ENCODE measurements at places on chromosomes 3 and 15.
A peak's percentile ranks its signal among the peaks of the same experiment; 100 is the strongest.

DNA sequence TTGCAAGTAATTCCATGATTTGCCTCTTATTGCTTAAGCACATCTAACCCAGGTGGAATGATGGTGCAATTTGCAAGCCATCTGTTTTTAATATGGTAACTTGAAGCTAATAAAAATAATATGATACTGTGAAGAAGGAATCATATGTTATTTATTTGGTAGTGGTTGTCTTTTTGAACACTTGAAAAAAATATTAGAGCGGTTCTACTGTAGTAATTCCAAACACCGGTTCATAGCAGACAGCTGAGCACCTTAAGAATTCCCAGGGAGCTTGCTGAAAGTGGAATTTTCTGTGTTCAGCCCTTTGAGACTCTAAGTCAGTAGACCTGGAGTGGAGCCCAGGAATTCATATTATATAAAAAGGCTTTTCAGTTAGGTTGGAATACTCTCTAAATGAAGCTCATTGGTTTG, 687.4 kb downstream of the EDEM1 start:
- DNase-seq, result no peak

- peak; percentile 79 for DNase-seq
Measured at GRCh38 chr3:195859061-195859845, 47.5 kb upstream of the MUC4 start.

- DNase-seq, result no peak
Measured at GRCh38 chr3:170081079-170081741, 43.4 kb downstream of the GPR160 start.

DNA sequence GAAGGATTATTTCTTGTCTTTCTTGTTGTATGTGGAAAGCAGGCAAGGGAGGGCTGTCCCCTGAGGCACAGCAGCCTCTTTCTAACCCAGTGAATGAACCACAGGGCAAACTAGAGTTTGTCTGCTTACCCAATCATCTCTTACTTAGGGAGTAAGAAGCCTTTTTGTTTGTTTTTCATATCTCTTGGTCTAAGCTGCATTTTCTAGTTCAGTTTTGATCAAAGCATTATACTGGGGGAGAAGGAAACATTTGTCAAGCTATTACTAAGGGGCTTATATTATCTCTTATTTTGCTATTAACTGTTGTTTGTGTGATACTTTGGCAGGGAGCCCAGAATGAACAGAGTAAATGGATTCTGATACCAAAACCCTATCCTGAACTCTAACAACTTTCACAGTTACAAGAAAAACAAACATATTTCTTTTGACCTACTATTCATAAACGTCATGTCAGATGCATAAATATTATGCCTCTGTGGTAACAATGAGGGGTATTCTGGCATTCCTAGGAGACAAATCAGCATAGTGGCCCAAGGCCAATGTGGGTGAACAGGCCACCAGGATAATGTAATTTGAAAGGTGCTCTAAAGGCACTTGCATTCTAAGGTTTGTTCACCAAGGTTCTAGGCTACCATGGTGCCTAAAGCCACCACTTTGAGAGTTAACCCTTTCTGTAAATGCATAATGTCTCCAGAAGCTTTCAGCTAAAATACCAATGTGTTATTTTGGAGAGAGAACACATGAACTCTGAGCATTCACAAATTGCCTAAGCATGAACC, 271.6 kb upstream of the ZPLD1 start:
- no peak for DNase-seq

- DNase-seq, result no peak
Measured at GRCh38 chr3:10672422-10672821, 143.6 kb upstream of the SLC6A11 start.

DNA sequence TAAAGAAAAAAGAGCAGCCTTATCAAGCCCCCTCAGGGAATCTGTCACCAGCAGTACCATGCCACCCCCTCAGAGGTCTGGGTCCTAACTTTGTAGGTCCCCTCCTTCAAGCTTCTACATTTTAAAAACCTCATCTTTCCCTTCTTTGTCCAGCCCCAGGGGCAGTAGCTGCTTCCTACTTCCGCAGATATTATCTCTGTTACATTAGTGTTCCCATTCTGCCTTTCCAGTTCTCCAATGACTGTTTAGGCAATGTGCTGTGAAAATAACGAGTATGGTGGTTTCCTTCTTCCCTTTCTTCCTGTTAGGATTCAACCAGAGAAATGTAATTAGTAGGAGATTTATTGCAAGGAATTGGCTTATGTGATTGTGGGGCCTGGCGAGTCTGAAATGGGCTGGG, 126.1 kb upstream of the TNIK start:
- no peak for DNase-seq

DNA sequence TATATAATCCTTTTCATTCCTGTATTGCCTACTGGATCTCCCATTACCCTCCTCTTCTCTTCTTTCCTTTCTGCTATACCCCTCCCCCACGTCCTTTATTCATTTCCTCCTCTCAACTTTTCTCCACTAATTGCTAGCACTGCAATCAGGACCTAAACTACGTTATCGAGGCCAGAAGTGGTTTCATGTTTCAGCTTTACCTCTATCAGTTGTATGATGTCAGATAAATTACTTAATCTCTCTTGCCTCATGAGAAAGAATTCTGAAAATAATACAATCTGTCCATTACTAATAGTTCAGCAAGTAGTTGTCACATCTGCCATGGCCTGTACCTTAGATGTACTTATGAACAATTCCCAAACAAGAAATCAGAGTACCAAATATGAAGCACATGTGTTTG, 10.6 kb downstream of the POPDC2 start:
- DNase-seq, result no peak

DNA sequence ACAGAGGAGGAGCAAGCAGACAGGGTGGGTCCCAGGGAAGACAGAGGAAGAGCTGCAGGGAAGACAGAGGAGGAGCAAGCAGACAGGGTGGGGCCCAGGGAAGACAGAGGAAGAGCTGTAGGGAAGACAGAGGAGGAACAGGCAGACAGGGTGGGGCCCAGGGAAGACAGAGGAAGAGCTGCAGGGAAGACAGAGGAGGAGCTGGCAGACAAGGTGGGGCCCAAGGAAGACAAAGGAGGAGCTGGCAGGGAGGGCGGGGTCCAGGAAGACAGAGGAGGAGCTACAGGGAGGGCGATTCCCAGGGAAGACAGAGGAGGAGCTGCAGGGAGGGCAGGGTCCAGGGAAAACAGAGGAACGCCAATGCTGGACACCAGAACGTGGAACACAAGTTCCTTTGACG, 66.5 kb downstream of the PLXNA1 start:
- DNase-seq, result no peak

DNA sequence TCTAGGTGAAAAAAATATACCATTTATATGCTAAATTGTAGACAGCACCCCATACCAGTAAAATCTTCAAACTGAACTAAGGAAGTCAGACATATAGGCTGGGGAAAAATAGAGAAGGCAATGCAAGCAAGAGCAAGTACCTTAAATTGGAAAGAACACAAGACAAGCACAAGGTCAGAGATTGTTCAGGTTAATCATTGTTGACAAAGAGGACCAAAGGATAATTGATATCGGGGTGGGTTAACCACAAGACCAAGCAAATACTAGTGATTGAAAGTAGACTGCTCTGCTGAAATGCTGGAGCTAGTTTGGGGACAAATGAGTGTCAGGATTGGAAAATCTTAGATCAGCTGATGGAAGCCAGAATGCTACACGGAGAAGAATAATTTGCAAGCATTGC, 499.8 kb downstream of the ROBO2 start:
- DNase-seq, result no peak

GRCh38 chr15:49466119-49466518, 43.1 kb downstream of the FGF7 start:
- no peak for DNase-seq

- DNase-seq, result no peak
Measured at GRCh38 chr15:96273317-96274086, 57.0 kb upstream of the NR2F2 start.

DNA sequence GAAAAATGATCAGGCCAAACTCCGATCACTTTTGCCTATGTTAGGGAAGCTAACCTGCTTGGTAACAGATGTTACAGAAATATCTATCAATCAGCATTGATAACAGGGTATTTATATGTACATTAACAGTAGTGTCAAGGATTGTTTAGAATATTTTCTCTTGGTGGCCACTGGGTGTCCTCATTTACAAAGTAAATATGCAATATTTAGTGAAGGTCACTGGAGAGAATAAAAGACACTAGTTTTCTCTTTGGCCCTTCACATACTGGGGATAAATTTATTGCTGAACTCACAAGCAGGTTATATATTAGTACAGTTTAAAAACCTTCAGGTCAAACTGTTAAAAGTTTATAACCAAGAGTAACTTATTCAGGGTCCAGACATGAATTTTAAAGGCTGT, 69.0 kb downstream of the TIGIT start:
- no peak for DNase-seq

DNA sequence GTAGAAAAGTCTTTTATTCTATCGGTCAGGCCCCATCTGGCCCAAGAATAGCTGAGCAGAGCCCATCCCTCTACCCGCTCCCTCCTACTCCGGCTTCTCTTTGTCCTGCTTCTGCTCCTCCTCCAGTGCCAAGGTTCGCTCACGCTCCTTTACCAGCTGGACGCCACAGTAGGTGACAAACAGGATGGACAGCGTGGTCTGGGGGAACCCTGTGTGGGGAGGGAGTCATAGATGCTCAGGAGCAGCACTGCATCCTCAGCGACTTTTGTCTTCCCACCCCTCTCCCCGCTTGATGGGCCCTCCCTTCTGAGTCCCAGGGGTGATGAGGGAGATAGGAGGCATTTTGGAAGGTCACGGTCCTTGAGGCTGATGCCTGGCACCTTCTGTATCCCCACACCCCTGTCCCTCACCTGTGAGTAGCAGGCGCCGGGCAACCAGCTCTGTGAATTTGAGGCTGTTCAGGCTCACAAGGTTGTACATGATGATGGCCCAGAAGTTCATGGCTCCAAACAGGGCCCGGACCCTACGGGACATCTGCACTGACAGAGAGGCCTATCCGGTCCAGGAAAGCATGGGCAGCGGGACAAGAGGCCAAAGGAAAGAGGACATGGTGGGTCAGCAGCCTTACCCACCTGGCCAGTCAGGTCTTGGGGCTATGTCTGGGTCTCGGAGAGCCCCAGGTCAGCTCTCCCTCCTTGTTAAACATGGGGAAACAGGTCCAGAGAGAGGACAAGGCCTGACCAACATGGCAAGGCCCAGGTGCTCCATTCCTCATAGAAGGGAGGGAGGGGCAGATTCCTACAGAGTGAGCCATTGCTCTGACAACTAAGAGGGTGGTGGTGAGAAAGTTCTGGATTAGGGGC, 7.6 kb downstream of the KLHL40 start:
- no peak for DNase-seq

DNA sequence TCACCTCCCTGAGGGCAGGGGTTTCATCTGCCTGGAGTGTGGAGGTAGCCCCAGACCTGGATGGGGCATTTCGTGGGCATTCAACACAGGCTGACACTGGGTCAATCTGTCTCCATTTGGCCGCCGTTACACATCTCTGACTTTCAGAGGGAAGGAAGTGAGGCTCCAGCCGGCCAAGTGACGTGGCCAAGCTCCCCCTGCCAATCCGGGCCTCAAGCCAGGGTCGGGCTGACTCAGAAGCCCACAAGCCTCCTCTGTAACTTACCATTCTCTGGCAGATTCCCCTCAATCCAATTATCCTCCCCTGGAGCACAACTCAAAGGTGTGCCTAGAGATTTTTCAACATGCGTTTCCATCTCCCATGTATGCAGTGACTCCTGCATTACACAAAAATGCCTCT, 227.6 kb downstream of the KLF13 start:
- DNase-seq, result no peak

DNA sequence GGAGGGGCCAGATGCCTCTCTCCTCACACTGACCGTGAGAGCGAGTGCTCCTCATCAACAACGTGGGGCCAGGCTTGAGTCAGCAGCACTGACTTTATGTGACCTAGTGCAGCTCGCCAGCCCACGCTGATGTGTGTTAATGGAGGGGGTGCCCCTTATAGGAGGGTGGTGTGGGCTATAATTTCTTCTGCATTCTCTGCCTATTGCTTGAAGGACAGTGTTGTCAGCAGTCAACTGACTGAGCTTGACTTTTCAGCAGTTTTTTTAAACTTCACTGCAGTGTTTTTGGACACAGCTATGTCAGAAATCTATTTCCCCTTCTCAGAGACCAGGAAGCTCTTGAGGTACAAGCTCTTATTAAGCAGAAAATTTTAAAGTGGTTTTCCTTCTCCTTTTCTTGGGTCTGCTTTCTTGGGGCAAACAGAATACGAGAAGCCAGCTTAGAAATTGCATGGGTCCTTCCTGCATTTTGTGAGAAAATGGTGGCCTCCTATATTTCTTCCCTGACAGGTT, 304.8 kb upstream of the CTDSPL start:
- peak; percentile 71 for DNase-seq

DNA sequence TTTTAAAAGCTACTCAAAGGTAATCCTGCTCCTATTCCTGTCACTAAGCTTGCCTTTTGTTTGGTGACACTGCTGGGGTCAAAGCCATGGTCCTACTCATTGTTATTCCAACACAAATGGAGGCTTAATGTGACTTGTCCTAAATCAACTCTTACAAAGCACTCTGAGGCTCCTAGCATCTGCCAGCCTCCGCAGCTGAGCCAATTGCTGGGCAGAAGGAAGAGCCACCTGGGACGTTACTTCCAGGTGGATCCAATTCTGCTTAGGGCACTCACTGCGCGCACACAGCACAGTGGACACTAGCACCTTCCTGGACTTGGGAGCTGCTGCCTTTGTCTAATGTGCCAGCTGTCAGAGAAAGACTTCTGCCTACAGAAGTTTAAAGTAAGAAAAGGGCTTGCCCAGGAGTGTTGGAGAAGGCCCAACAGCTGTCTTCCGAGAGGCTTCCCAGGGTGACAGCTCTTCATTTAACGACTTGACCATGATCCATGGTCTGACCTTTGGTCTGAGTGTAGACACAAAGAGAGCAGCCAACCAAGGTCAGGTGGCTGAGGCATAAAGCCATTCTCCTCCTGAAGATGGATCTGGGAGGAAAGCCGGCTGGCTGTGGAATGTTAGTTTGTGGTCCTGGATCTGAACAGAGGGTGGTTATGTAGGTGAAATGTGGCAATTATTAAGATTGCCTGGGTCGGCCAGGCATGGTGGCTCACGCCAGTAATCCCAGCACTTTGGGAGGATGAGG, 102.2 kb downstream of the AQP9 start:
- no peak for DNase-seq

DNA sequence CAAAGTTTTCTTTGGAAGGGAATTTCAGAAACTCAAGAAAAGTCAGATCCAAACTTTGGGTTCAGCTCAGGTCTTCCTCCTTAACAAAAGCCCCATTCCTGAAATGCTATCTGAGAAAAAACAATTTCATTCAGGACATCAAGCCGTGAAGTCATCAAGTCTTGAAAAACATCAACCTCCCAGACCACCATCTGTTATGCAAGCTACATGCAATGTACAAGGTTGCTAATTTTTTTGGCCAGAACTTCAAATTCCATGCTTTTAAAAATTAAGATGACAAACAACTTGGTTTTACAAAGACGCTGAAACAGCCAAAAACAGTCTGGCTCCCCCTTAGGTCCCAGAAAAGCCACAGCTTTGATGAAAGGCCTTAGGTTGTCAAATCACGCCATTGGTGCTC, 53.9 kb upstream of the WNT5A start:
- no peak for DNase-seq
